ENCODE measurements at places on chromosomes 5 and 9.
A peak's percentile ranks its signal among the peaks of the same experiment; 100 is the strongest.

DNA sequence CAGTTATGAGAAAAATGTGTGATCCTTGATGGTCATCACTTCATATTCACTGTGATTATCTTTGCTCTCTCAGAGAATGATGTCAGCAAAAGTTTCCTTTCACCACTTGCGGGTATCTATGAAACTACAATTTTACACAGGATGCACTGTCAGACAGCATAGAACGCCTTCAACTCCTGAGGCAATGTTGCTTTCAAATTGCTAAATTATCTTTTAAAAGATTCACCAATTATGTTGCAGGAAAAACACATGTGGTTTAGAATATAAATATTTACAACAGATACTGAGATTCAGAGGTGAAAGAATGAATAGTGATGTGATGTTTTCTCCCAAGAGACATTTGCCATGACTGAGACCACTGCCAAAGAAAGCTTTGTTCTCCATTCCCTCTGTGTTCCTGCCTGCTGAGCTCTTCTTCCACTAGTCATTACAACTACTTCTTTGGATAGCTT lies 879.8 kb upstream of the DMAC1 start:
- DNase-seq = no peak

GRCh38 chr5:168734620-168735300 lies 155.6 kb upstream of the PANK3 start:
- no peak for DNase-seq

DNA sequence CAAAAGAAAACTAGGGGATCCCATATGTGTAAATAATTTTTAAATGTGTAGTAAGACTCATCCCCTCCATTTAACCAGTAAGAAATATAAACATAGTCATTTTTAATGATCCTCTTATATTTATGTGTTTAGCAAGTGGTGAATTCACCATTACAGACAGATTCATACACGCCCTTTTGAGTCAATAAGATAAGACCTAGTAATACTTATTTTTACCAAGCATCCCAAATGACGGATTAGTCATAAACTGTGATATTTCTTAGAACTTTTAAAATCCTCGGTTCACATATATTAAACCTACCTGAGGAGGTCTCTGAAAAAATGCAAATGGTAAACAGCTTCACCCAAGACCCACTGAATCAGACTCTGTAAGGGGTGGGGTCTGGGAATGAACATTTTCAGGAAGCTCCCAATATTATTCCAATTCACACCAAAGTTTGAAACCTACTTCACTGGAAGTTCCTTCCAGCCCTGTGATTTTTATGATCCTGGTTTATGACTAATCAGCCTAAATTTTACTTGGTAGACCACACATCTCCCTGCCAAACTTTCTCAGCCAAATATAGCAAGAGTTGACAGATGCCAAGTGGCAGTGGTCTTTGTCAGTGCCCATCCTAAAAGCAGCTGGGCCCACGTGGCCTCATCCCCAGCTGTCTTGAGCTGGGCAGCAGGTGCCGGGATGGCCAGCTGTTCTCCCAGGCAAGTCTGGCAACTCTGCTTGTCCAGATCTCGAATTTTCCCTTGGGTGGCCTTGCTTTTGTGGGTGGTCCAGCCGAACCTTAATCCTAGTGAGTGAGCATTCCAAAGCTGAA lies 559.0 kb upstream of the RGMB start:
- no peak for DNase-seq

- DNase-seq = no peak
Measured at GRCh38 chr9:86021166-86021565, 78.2 kb downstream of the GOLM1 start.

DNA sequence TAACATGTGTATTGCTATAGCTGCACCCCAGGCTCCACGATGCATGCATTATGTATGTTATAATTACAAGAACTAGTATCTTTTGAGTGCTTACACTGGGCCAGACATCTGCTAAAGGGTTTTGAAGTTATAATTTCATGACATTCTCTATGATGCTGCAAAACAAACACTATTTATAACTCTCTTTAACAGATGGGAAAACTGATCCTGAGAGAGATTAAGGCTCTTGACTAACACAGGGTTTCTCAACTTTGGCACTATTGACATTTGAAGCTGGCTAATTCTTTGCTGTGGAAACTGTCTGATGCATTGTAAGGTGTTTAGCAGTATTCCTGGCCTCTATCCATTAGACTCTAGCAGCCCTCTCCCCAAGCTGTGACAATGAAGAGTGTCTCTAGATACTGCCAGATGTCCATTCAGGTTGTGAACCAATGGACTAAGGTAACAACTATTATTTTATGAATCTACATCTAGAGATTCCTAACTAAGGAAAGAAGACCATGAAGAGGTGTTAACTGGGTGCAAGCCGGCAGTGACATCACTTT lies 258.6 kb downstream of the ASTN2 start:
- DNase-seq = no peak

- peak; percentile 29 for DNase-seq
Measured at GRCh38 chr9:100324594-100325200, 28.0 kb downstream of the TEX10 start.

GRCh38 chr5:94432499-94432898 lies 185.9 kb downstream of the KIAA0825 start:
- peak; percentile 1 for DNase-seq

DNA sequence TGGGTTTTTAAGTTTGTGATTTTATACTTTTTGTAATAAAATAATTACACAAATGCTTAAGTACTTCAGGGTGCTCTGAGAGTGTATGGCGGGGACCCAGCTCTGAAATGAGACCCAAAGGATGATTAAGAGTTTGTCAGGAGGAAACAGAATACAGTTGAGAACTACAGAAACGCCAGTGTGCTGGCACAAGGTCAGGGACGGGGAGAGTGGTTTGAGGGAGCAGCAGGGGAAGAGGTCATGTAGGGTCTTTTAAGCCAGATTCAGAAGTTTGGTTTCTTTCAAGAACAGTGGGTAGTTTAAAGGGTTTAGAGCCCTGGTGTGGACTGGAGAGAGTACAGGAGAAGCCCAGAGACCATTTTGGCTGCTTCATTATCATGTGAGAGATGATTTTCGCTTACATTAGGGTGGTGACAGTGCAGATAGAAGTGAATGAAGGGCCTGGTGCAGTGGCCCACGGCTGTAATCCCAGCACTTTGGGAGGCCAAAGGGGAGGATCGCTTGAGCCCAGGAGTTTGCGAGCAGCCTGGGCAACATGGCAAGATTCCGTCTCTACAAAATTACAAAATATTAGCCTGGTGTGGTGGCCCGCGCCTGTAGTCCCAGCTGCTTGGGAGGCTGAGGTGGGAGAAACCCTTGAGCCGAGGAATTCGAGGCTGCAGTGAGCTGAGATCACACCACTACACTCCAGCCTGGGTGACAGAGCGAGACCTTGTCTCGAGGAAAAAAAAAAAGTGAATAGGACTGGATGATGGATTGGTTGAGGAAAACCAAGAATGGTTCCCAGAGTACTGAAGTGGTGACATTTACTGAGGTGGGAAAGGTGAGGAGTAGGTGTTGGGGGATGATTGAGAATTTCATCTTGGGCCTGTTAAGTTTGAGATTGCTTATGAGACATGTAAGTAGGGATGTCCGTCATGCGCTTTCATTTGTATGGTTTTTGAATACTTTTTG lies 1.4 kb upstream of the ETF1 start:
- DNase-seq = peak; percentile 1

All from HL-60 (cell line).